IPS DF 6.9 (cell line): ENCODE measurements at places on chromosomes 12 and 14.
A peak's percentile ranks its signal among the peaks of the same experiment; 100 is the strongest.

DNA sequence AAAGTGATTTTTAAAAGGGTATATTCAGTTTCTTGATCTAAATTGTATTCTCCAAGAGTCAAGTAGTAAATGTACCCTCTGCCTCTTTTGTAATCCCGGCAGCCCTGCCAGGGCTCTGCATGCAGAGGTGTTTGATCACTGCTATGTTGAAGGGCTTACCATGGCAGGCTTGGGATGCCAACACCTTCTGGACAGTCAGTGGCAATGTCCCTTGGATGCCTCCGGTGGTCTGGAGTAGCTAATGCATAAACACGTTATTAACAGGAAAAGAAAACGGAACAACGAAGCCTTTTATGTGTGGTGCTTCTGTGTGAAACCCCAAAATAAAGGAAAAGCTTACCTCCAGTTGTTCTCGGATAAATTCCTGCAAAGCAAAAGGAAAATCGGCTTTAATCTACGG lies 19.9 kb downstream of the EIF2B2 start:
- no peaks in the 10 kb centered on the region for H3K27me3 ChIP-seq
- H3K27ac ChIP-seq, result no peak overlapping the region
- H3K4me1 ChIP-seq, result no peaks in the 10 kb centered on the region
- peak; percentile 5 for DNase-seq
- no peaks in the 10 kb centered on the region for H3K36me3 ChIP-seq

DNA sequence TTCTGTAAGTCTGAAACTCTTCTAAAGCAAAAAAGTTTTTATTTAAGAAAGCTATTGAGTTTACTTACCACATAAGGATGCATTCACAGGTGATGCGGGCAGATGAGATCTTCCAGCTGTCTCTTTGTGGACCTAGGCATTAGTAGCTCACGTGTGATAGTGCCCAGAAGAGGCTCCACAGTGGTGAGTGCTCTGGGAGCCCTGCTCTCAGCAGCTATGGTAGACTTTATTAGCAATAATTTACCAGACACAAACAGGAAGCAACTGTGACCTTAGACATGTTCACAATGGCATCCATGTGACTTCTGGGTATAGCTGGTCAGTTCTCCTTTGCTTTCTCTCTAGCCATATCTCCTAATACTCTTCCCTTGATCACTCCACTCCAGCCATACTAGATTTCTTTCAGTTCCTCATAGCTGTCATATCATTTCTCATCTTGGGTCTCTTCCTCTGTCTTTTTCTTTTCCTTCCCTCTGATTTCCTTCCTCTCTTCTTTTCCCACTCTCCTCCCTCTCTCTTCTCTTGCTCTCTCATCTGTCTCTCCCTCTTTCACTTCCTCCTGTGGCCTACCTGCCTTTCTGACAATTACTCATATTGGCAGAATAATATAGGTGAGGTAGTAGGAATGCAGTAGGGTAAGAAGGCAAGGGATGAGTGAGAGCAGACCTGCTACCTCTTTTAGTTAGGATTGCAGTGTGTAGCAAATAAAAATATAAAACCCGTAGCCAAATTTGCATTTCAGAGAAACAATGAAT lies 75.2 kb upstream of the SCAF11 start:
- no peak for DNase-seq
- H3K27ac ChIP-seq, result no peak overlapping the region
- no peaks in the 10 kb centered on the region for H3K27me3 ChIP-seq
- H3K4me1 ChIP-seq, result no peaks in the 10 kb centered on the region
- no peak overlapping the region for H3K4me3 ChIP-seq

GRCh38 chr12:91887957-91888356 lies 257.7 kb downstream of the BTG1 start:
- no peak overlapping the region for H3K27ac ChIP-seq
- H3K4me1 ChIP-seq, result no peaks in the 10 kb centered on the region
- no peak for DNase-seq
- no peaks in the 10 kb centered on the region for H3K36me3 ChIP-seq
- no peaks in the 10 kb centered on the region for H3K27me3 ChIP-seq
- no peak overlapping the region for H3K4me3 ChIP-seq

DNA sequence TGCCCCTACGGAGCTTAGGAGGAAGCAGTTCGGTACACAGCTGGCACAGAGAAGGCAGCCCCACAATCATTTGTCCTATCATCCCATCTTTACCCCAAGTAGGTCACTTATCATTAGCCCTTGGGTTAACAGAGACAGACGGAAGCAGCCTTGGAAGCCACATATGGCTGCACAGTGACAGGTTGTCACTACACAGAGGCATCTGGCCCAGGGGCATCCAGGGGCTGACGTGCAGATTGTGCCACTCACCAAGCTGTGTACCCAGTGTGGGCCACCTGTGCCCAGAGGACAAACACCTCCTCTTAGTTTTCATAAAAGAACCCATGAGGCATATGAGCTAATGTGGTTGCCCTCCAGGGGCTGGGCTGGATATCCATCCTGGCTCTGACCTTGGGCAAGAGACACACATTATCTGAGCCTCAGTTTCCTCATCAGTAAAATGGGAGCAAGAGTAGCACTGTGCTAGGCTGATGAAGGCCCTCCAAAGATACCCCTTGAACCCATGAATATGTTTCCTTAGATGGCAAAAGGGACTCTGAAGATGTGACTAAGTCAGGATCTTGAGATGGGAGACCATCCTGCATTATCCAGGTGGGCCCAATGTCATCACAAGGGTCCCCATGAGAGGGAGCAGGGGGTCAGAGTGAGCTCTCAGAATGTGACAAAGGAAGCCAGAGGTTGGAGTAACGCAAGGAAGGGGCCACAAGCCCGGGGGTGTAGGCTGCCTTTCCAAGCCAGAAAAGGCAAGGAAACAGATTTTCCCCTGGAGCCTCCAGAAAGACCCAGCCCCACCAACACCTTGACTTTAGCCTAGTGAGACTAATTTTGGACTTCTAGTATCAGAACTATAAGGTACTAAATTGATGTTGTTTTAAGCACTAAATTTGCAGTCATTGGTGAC lies 64.6 kb downstream of the C14orf132 start:
- no peak overlapping the region for H3K27ac ChIP-seq
- no peaks in the 10 kb centered on the region for H3K27me3 ChIP-seq
- no peaks in the 10 kb centered on the region for H3K36me3 ChIP-seq
- H3K4me3 ChIP-seq, result no peak overlapping the region
- no peaks in the 10 kb centered on the region for H3K4me1 ChIP-seq

DNA sequence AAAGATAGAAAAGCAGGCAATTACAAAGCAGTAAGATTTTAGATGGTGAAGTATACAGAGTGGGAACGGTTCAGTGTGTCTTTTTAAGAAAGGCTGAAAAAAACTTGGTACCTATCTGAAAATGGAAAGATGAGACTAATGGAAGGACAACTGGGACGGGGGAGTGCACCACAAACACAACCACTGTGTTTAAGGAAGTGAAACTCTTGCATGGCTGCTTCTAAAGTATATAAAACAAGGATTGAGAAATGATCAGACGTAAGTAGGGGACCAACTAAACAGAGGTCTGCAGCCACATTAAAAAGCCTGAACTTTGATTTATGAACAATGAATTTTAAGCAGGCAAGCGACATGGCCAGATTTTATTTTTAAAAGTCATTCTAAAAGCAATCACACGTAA lies 328.6 kb downstream of the MDGA2 start:
- H3K4me3 ChIP-seq, result no peak overlapping the region
- no peak overlapping the region for H3K27ac ChIP-seq
- H3K36me3 ChIP-seq, result no peaks in the 10 kb centered on the region
- DNase-seq, result no peak

DNA sequence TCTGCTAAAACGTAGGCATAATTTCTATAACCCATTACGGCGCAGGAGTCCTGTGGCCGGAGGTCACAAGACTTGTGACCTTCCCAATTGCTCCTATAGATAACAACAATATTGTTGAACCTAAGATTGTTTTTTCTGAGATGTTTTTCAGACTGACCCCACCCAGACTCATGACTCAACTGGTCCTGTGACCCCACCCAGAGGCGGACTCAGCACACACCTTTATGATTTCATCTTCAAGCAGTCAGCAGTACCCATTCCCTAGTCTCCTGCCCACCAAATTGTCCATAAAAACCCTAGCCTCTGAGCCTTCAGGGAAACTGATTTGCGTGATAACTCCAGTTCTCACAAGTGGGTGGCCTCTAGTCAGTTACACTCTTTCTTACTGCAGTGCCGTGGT lies 5.9 kb upstream of the PPP4R3A start:
- H3K4me3 ChIP-seq, result no peak overlapping the region
- no peak for DNase-seq
- H3K36me3 ChIP-seq, result no peaks in the 10 kb centered on the region
- no peaks in the 10 kb centered on the region for H3K4me1 ChIP-seq
- no peaks in the 10 kb centered on the region for H3K27me3 ChIP-seq

GRCh38 chr14:70718383-70719118 lies 76.8 kb downstream of the TTC9 start:
- no peak for DNase-seq
- H3K27me3 ChIP-seq, result no peaks in the 10 kb centered on the region
- no peak overlapping the region for H3K4me3 ChIP-seq
- peaks cover 1% of the 10 kb centered on the region; the same call in 1 of the 2 replicates for H3K4me1 ChIP-seq
- H3K36me3 ChIP-seq, result no peaks in the 10 kb centered on the region
- no peak overlapping the region for H3K27ac ChIP-seq

- no peak overlapping the region for H3K27ac ChIP-seq
- H3K36me3 ChIP-seq, result no peaks in the 10 kb centered on the region
- no peak for DNase-seq
- H3K4me3 ChIP-seq, result no peak overlapping the region
- no peaks in the 10 kb centered on the region for H3K27me3 ChIP-seq
Observed at GRCh38 chr12:120490325-120490724, 5.6 kb upstream of the DYNLL1 start.

GRCh38 chr14:104080376-104081260 lies 4.9 kb upstream of the ASPG start:
- H3K36me3 ChIP-seq, result no peaks in the 10 kb centered on the region; the same call in 1 of the 2 replicates
- H3K27ac ChIP-seq, result no peak overlapping the region
- H3K4me1 ChIP-seq, result no peaks in the 10 kb centered on the region
- H3K27me3 ChIP-seq, result no peaks in the 10 kb centered on the region
- no peak for DNase-seq
- no peak overlapping the region for H3K4me3 ChIP-seq

- H3K27me3 ChIP-seq, result no peaks in the 10 kb centered on the region; the same call in 1 of the 2 replicates
- H3K27ac ChIP-seq, result no peak overlapping the region
- no peaks in the 10 kb centered on the region for H3K36me3 ChIP-seq
- H3K4me1 ChIP-seq, result no peaks in the 10 kb centered on the region
- H3K4me3 ChIP-seq, result no peak overlapping the region
- DNase-seq, result no peak
Observed at GRCh38 chr14:65382586-65382985, 29.9 kb upstream of the FUT8 start.

DNA sequence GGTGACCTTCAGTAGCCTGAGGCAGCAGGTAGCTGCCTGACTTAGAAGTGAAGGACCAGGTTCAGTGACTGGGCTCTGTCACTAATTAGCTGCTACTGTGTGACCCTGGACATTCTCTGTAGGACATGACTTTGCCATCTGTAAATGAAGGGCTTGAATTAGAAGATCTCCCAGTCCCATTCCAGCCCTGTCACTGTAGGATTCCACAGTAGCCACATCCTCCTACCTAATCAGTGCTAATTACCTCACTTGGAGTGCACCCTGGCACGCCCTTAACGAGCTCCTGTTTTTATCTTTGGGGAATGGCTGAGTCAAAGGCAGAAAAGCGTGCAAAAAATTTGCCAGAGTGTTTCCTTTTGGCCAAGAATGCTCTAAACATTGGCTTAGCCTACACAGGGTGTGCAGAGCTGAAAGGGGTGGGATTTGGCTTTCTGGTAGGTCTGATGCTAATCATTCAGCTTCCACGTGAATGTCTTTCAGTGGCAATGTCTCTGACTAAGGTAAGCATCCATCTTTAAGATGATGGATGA lies 6.8 kb downstream of the NTF3 start:
- peaks cover 4% of the 10 kb centered on the region; the same call in 1 of the 2 replicates for H3K4me1 ChIP-seq
- DNase-seq, result no peak
- no peak overlapping the region for H3K27ac ChIP-seq
- no peak overlapping the region for H3K4me3 ChIP-seq

DNA sequence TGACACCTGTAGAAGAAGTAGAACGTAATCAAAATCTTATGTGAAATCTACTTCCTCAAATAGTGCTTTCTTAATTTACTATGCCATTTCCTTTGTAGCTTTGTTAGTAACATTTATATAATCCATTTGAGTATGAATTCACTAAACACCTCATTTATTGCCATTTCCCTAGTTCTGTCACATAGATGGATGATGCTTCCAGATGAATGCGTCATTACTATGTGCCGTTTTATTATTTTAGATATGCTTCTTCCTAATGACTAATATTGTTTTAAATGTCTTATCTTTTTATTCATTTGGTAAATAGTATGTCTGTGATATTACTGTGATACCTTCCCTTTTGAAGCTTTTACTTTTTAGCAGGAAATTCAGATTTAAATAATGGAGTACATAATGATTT lies 14.4 kb downstream of the FRMD6 start:
- no peak for DNase-seq
- no peaks in the 10 kb centered on the region for H3K27me3 ChIP-seq
- H3K27ac ChIP-seq, result no peak overlapping the region
- no peak overlapping the region for H3K4me3 ChIP-seq
- no peaks in the 10 kb centered on the region for H3K36me3 ChIP-seq

GRCh38 chr14:36068777-36069534 lies 107.6 kb downstream of the PTCSC3 start:
- H3K36me3 ChIP-seq, result no peaks in the 10 kb centered on the region
- no peak overlapping the region for H3K27ac ChIP-seq
- DNase-seq, result no peak
- H3K27me3 ChIP-seq, result no peaks in the 10 kb centered on the region

GRCh38 chr12:67288561-67288960 lies 19.4 kb downstream of the CAND1 start:
- no peak for DNase-seq
- H3K4me1 ChIP-seq, result no peaks in the 10 kb centered on the region
- H3K27ac ChIP-seq, result no peak overlapping the region
- no peak overlapping the region for H3K4me3 ChIP-seq
